Subcutaneous adipose tissue (tissue), 4 donors: ENCODE measurements at places on chromosomes 3 and 15. TPM values are rescaled to one million over a fixed set of nuclear protein-coding genes. Genes with fewer than 3 reads are reported as not detected.

Gene SERPINI2
- total RNA-seq = not detected

Gene ITIH3
- 2.1 TPM for total RNA-seq

Gene TMEM44
- total RNA-seq = 17.7 TPM

Gene HRG
- total RNA-seq = not detected

Gene GATM
- total RNA-seq = 27.6 TPM
